Uterus (tissue), 4 donors: ENCODE measurements at places on chromosomes 1 and 21.

DNA sequence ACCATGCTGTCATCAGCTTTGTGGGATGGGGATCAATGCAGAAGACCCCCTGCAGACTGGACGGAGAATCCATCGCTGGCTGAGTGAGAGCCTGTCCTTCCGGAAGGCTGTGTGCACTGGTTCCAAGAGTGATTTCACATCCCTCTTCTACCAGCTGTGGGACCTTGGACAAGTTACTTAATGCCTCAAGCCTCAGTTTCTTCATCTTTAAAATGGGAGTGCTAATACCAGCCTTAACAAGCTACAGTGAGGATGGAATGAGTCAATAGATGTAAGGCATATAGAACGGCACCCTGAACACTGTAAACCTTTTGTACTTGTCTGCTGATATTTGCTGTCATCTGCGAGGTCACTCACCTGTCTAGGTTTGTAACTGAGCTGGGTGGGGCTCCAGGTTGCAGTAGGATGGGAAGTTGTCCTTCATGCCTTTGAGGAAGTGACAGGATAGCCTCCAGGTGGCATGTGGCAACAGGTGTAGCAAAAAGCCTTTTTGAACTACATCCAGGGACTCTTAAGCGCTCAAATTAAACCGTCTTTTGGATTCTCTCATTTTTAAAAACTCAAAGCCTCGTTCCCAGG is 27.5 kb downstream of the TMEM51 start:
- no peaks in the 10 kb centered on the region for H3K4me1 ChIP-seq
- DNase-seq: no peak
- no peaks in the 10 kb centered on the region for H3K36me3 ChIP-seq

- H3K27me3 ChIP-seq: no peaks in the 10 kb centered on the region
- H3K4me1 ChIP-seq: peaks cover 14% of the 10 kb centered on the region
- DNase-seq: no peak
- H3K27ac ChIP-seq: peak overlapping the region; percentile 100
Measured at GRCh38 chr21:32414579-32415358, 2.3 kb downstream of the EVA1C start.

DNA sequence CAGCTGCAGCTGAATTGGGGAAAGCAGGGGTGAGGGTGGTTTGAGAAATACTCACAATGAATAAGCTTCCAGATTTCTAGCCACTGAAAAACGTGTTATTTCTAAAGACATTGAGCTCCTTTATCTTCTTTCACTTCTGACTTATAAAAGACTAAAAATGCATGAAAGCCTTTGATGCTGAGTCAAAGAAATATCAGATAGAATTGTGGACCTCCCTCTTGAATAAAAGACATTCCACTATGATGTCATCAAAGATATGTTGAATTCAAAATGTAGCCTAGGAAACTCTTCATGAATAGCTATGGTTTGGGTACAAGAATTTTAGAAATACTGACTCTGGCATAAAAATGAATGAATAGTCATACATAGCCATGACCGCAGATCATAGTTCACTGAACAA is 44.7 kb upstream of the COL24A1 start:
- H3K27me3 ChIP-seq: no peaks in the 10 kb centered on the region
- H3K36me3 ChIP-seq: no peaks in the 10 kb centered on the region
- H3K4me1 ChIP-seq: no peaks in the 10 kb centered on the region
- no peak overlapping the region for H3K27ac ChIP-seq
- H3K4me3 ChIP-seq: no peak overlapping the region

DNA sequence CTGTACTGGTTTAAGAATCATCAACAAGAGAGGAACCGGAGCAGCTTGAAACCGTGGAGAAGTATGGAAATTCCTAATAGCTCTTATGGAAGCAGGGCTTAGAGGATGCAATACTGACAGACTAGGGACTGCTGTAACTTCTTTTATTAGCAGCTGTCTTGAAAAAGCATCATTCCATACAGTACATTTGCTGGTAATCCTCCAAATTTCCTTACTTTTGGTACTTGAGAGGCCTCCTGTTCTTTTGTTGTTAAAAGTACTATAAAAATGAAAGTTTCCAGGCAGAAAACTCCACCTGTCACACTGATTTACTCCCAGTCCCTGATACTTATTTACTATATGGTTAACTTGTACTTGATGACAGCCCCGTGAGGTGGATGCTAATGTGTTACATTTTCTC is 7.7 kb downstream of the OMA1 start:
- peak overlapping the region; percentile 70 for H3K27ac ChIP-seq
- no peaks in the 10 kb centered on the region for H3K36me3 ChIP-seq
- peaks cover 7% of the 10 kb centered on the region for H3K4me1 ChIP-seq
- no peak overlapping the region for H3K4me3 ChIP-seq

DNA sequence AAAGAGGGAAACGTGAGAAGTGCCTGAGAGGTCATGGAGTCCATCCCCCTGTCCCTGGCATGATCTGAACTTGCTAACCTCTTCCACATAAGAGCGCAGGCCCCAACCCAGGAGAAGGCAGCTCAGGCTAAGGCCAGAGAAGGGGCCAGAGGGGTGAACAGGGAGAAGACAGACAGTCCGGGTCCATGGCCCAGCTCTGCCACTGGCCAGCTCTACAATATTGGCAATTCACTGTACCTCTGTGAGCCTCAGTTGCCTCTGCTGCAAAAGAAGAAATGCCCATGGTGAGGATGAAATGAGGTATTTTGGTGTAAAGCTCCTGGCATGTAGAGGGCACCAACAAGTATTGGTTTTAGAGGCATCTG is 72.3 kb downstream of the CAMK2N1 start:
- H3K27me3 ChIP-seq: no peaks in the 10 kb centered on the region
- no peaks in the 10 kb centered on the region for H3K36me3 ChIP-seq
- H3K4me1 ChIP-seq: no peaks in the 10 kb centered on the region
- DNase-seq: no peak
- no peak overlapping the region for H3K27ac ChIP-seq

- no peak overlapping the region for H3K4me3 ChIP-seq
- H3K4me1 ChIP-seq: no peaks in the 10 kb centered on the region
- H3K27ac ChIP-seq: no peak overlapping the region
Measured at GRCh38 chr1:231827337-231828105, 200.9 kb downstream of the DISC1 start.

DNA sequence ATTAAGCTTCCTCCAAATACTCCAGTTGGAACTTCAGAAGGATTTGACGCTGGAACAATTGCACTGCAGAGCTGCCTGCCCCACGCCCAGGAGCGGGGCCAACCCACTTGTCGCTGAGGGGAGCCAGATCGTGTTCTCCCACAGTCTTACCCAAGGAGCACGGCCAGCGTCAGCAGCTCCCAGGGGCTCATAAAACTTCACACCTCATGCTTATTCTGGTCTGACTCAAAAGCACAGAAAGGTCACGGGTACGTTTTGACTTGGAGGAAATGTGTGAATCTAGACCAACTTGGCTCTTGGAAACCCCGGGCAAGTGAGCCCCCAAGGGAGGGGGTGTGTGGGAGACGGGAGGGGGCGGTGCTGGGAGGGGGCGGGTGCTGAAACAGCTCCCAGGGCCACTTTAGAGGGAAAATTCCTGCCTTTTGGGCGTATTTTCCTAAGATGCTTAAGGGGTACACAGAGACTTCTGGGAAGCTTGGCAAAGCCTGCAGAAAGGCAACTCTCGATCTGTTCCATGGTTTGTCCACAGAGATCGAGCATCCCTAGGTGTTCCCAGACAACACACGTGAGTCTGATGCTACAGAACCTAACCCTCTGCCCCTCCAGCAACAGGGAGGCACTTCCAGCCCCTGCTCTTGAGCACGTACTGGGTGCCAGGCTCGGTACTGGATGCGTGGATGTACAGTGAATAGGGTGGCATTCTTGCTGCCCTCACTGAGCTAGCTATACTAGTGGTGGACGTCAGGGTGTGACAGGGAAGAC is 98.9 kb downstream of the DHRS3 start:
- peaks cover 5% of the 10 kb centered on the region for H3K4me1 ChIP-seq
- H3K27ac ChIP-seq: peak overlapping the region; percentile 29
- no peaks in the 10 kb centered on the region for H3K36me3 ChIP-seq
- DNase-seq: peak; percentile 84
- no peak overlapping the region for H3K4me3 ChIP-seq

- no peaks in the 10 kb centered on the region for H3K27me3 ChIP-seq
- no peaks in the 10 kb centered on the region for H3K4me1 ChIP-seq
- DNase-seq: peak; percentile 44
- H3K27ac ChIP-seq: peak overlapping the region; percentile 84
- no peaks in the 10 kb centered on the region for H3K36me3 ChIP-seq
- peak overlapping the region; percentile 60 for H3K4me3 ChIP-seq
Measured at GRCh38 chr1:178725466-178726086, 532 bp downstream of the RALGPS2 start.

- no peak for DNase-seq
- no peak overlapping the region for H3K4me3 ChIP-seq
- no peaks in the 10 kb centered on the region for H3K27me3 ChIP-seq
- no peaks in the 10 kb centered on the region for H3K4me1 ChIP-seq
- H3K36me3 ChIP-seq: no peaks in the 10 kb centered on the region
Measured at GRCh38 chr1:16449666-16450065, 9.1 kb downstream of the NECAP2 start.

DNA sequence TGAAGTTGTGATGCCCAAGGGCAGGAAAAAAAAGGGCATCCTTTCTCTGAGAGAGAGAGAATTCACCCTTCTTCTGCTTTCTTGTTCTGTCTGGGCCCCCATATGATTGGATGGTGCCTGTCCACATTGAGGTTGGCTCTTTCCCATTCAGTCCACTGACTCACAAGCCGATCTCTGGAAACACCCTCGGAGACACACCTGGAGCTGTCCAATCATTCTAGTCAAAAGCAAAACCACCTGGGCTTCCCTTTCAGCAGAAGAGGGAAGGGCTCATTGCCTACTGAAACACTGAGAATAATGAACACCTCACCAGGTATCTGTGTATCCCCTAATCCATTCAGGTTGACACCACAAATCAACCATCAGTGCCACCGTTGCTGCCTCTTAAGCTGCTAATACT is 103.7 kb upstream of the GNG12 start:
- no peaks in the 10 kb centered on the region for H3K27me3 ChIP-seq
- H3K27ac ChIP-seq: no peak overlapping the region
- H3K4me3 ChIP-seq: no peak overlapping the region
- H3K36me3 ChIP-seq: no peaks in the 10 kb centered on the region

GRCh38 chr1:172926070-172926469 is 124.7 kb downstream of the TNFSF18 start:
- no peak overlapping the region for H3K27ac ChIP-seq
- no peaks in the 10 kb centered on the region for H3K36me3 ChIP-seq
- no peaks in the 10 kb centered on the region for H3K4me1 ChIP-seq
- no peaks in the 10 kb centered on the region for H3K27me3 ChIP-seq
- no peak for DNase-seq
- H3K4me3 ChIP-seq: no peak overlapping the region

DNA sequence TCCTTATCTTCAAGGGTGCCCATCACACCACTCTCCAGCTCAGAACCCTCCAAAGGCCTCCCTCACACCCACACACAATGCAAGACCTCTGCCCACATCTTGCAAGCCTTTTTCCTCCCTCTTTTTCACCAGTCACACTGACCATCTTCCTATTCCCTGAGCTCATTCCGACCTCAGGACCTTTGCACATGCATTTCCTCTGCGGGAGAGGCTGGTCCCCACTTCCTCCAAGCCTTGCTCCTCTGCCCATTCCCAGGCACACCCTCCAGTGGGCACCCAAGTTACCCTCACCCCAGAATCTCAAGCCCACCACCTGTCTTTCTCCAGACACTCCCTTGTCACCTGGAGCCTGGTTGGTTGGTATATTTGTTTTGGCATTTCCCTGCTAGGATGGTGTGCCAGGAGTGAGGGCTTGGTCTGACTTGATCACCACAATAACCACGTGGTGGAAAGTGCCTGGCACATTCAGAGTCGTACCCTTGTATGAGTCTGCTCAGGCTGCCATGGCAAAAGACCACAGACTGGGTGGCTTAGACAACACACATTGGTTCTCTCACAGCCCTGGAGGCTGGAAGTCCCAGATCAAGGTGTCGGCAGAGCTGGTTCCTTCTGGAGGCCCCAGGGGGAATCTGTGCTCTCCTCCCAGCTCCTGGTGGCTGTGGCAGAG is 13.2 kb downstream of the MX2 start:
- no peaks in the 10 kb centered on the region for H3K36me3 ChIP-seq
- no peak for DNase-seq
- H3K4me3 ChIP-seq: no peak overlapping the region
- H3K4me1 ChIP-seq: no peaks in the 10 kb centered on the region
- no peaks in the 10 kb centered on the region for H3K27me3 ChIP-seq

DNA sequence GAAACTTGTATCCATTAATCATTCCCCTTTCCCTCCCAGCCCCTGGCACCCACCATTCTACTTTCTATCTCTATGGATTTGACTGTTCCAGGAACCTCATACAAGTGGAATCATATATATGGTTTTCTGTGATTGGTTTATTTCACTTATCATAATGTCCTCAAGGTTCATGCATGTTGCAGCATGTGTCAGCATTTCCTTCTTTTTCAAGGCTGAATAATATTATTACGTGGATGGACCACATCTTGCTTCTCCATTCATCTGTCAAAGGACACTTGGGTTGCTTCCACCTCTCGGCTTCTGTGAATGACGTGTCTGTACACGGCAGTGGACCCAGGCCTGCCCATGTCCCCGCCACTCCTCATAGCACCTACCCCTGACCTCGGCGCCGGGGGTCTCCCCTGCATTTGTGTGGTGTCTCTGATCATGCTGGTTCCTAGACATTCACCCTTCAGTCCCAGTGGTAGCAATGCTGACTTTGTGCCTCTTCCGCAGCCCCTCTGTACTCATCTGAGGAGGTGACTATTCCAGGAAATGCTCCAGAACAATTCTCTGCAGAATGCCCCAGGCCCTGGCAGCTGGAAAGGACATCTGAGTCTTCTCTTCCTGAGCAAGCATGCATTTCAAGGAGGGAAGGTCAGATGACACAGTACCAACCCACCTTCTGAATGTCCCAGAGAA is 136.9 kb downstream of the PSMG1 start:
- DNase-seq: no peak
- no peaks in the 10 kb centered on the region for H3K4me1 ChIP-seq
- H3K27ac ChIP-seq: no peak overlapping the region

DNA sequence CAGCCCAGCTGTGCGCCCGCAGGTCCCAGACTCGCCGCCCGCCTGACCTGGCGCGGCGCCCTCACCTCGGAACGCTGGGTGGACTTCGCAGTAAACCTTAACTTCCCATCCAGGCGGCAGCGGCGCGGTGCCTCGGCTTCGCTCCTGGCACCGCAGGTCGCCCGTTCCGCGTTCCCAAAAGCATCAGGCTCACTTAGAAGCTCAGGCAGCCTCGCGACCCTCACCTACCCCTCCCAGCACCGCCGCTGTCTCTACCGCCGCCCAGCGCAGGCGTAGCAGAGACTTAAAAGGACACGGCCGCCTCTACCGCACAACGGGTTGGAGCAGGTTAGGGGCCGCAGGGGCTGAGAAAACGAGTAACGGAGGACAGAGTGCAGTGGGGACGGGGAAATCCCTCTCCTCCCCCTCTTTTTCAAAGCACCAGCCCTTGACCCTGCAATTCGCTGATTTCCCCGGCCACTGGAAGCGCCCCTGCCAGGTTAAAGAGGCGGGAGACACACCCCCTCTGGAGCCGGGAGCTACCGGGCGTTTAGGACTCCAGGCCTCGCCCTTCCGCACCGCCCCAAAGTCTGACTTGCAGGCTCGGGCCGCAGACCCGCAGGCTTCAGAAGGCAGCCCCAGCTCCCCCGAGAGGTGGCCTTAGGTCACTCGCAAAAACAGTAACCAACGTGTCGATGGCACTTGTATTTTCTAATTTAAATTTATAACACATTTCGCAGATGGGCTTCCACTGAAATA is 328.5 kb downstream of the FAM72C start:
- H3K36me3 ChIP-seq: no peaks in the 10 kb centered on the region
- no peak overlapping the region for H3K27ac ChIP-seq
- H3K27me3 ChIP-seq: no peaks in the 10 kb centered on the region
- no peak overlapping the region for H3K4me3 ChIP-seq
- DNase-seq: no peak

- H3K27ac ChIP-seq: no peak overlapping the region
- no peak overlapping the region for H3K4me3 ChIP-seq
- no peaks in the 10 kb centered on the region for H3K4me1 ChIP-seq
- DNase-seq: no peak
- H3K27me3 ChIP-seq: no peaks in the 10 kb centered on the region
Measured at GRCh38 chr1:71676979-71677925, 596.4 kb upstream of the ZRANB2 start.
